ENCODE measurements at places on chromosomes 1 and 21.

DNA sequence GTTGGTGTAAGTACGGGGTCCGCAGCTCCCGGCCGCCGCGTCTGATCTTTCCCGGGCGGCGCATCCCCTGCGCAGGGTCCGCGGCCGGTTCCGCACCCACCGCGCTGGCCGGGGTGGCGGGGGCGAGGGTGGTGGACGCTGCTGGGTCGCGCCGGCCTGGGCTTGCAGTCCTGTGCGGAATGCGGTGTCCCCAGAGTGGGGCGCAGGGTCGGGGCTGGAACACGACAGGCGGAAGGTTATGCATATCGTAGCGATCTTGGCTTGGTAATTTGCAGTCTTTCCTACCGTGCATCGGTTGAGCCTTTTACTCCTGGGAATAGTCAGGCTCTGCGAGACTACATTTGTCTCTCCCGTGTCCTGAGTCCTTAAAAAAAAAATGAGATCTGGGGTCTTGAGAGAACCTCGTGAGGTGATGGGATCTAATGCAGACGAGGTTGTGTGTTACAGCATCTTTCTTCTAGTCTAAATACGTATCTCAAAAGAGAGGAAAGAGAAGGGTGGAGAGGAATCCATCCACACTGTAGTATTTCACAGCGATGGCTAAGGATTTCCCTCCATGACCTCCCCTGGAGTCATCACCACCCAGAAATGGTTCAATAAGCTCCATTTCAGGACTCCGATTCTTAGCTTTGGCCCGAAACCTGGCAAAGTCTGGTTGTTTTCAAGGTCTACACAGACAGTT is 572 bp downstream of the ATP1B1 start:
- no peak for DNase-seq

DNA sequence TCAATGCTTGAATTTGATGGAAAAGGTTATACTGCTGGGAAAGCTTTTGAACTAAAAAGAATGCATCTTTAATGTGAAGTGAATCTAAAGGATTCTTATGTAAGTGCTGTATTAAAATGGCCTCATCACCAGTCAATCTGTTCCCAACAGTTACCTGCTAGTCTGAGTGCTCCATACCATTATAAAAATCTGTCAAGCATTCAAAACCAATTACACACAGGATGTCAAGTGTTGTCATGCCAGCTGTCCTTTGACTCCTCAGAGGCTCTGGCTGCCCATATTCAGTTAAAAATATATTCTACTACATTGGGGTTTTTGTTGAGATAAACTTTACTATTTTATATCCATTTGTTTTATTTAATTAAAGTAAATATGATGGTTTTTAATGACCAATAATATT is 1587.7 kb downstream of the AMY1C start:
- DNase-seq = no peak

GRCh38 chr1:32780628-32781234 is 36.4 kb downstream of the YARS1 start:
- DNase-seq = no peak

DNA sequence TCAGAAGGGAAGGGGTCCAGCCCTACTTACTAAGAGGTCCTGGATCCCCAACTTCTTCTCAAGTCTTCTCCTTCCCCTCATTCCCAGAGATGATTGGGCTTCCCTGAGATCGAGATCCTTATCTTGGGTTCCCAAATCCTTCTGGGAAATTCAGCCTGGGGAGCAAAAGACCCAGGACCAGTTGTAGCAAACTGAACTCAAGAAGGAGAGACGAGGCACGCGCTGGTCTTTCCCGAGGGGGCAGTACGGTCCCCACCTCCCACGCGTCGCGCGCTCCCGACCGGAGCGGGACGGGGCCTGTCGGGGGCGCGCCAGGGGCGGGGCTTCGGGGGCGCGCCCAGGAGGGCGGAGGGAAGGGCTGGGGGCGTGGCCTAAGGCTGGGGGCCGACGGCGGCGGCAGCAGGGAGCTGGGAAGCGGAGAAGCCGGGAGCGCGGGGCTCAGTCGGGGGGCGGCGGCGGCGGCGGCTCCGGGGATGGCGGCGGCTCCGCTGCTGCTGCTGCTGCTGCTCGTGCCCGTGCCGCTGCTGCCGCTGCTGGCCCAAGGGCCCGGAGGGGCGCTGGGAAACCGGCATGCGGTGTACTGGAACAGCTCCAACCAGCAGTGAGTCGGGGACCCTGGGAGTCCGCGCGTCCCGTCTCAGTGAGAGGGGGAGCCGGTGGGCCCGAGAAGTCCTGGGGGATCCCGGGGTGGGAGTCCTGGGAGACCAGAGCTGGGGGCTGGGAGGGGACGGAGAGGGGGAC is at the start of gene EFNA3:
TSS of gene EFNA3 (plus strand) at position 369 of the 741 bp plus-strand sequence. CDS start at position 474, 105 bp downstream.
- no peak for DNase-seq

GRCh38 chr1:219805191-219805590 is 123.2 kb downstream of the SLC30A10 start:
- DNase-seq = no peak

DNA sequence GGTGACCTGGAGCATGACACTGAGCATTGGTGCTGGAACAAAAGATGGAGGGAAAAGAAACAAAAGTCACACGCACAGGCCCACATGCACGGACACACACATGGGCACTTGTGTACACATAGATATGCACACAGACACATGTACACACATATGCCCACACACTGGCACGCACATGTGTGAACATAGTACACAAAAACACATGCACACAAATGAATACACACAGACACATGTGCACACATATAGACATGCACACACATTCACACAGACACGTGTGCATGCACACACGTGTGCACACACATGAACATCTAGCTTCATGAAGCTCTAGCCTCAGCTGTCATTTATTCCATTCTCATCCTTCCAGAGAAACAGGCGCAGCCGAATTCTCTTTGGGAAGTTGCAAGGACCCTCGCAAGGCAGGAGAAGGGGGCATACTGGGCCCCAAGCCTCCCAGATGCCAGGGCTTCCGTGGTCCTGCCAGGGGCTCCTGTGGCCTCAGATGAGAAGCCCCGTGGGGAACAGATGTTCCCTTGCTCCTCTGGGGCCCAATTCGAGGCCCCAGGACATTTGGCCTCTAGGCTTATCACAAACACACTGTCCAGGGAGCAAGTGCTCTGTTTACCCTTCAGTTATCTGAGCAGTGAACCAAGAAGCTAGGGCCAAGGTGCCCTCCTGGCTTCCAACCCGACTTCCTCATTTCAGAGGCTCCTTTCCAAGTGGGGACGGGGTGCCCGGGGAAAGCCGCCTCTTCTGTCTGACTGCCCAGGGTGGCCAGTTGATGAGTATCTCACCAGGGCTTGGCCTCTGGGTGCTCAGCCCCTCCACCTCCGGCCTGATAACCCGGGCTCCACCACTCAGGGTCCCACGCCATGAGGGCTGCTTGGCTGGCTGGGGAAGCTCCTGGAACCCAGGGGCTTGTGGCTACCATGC is 116.4 kb upstream of the ARHGEF16 start:
- no peak for DNase-seq

Data from tibial artery (tissue), 4 donors.